Osteocyte (in vitro differentiated cells): ENCODE measurements at places on chromosomes 11 and 22. TPM values are rescaled to one million over a fixed set of nuclear protein-coding genes. Genes with fewer than 3 reads are reported as not detected.

DNA sequence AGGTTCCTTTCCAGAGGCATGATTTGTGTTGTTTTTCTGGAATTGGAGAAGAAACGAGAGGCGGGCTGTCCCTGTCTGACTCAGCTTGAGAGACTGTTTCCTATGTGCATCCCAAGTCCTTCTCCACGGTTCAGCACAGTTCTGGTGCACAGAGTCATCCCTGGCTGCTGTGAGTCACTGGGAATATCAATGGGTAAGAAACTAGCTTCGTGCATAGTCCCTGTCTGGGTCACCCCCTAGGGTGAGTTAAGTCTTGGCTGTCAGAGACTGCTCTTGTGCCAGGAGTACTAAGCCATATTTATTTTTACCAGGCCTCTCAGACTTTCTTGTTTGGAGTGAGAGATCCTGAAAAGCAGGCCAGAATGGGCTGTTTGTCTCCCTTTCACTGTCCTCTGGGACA, 2.4 kb upstream of the LRP4 start:
- DNase-seq = no peak

GRCh38 chr11:12126344-12127019, 16.1 kb downstream of the MICAL2 start:
- no peak for DNase-seq

DNA sequence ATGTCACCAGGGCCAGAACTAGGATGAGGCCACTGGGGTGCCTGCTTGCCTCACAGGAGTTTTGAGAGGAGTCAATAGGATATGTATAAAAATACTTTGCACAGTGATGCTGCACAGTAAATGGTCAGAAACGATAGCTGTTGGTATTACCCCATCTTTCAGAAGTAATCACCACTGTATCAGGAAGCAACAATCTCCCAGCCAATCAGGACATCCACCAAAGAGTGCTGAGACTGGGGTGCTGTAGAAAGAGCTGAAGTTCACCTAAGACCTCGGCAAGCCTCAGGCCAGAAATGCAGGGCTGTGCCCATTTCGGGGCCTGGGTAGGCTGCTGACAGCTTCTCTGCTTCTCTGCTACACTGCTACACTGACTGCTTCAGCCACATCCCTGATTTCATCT, 17.4 kb downstream of the LMO2 start:
- no peak for DNase-seq

DNA sequence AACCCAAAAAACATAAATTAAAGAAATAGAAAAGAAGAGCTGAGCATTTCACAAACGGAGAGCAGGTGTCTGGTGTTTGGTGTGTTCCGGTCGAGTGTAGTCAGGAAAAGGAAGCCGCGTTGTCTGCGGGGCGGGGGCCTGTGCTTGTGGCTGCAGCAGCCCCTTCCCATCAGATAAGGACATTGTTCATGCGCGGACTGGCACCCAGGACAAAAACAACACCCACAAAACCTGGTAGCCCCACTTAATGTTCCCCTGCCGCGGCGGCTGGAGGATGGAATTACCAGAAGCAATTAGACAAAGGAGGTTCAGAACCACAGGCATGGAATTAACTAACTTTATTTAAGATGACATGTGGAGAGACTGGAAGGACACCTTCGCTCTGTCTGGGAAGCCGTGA, 29.9 kb downstream of the KRTAP5-5 start:
- no peak for DNase-seq

- DNase-seq = no peak
Measured at GRCh38 chr22:29563652-29564460, 10.3 kb upstream of the THOC5 start.

GRCh38 chr11:57978686-57979531, 44.8 kb upstream of the OR9Q1 start:
- DNase-seq = no peak

Gene KCNQ1OT1
- 3.4 and 3.9 TPM in 2 replicates for total RNA-seq

Gene TALDO1
- total RNA-seq = 156 and 171 TPM in 2 replicates

Gene CRYAB
- 35.5 and 42.3 TPM in 2 replicates for total RNA-seq

Gene DGCR2
- total RNA-seq = 64.4 and 66.3 TPM in 2 replicates
